ENCODE measurements at places on chromosomes 6 and 20. TPM values are rescaled to one million over a fixed set of nuclear protein-coding genes. Genes with fewer than 3 reads are reported as not detected.

SMIM28 gene
- not detected for total RNA-seq

MOG gene
- total RNA-seq = not detected

BHLHE23 gene
- not detected for total RNA-seq

ULBP3 gene
- 11.1 TPM for total RNA-seq

KCNB1 gene
- total RNA-seq = not detected

NOX3 gene
- total RNA-seq = not detected

EDN3 gene
- total RNA-seq = not detected

FAM217B gene
- 5.8 TPM for total RNA-seq

KCNK16 gene
- not detected for total RNA-seq

SOX12 gene
- total RNA-seq = 0.90 TPM

PLN gene
- not detected for total RNA-seq

NFKBIE gene
- total RNA-seq = 3.3 TPM

TENT5A gene
- total RNA-seq = 9.2 TPM

HDGFL1 gene
- not detected for total RNA-seq

HLA-DRA gene
- not detected for total RNA-seq

CLPSL2 gene
- total RNA-seq = not detected

METTL24 gene
- total RNA-seq = not detected

CLIC5 gene
- total RNA-seq = not detected

SPAG4 gene
- 9.9 TPM for total RNA-seq

SPTLC3 gene
- 4.6 TPM for total RNA-seq

SLC22A7 gene
- not detected for total RNA-seq

LIME1 gene
- 0.53 TPM for total RNA-seq

OR2H2 gene
- total RNA-seq = not detected

ABHD16B gene
- not detected for total RNA-seq

MACROD2 gene
- 1.6 TPM for total RNA-seq

BPIFB4 gene
- not detected for total RNA-seq

RNF144B gene
- total RNA-seq = 141 TPM

SALL4 gene
- total RNA-seq = 0.26 TPM

DPM1 gene
- 87.8 TPM for total RNA-seq

NRSN1 gene
- not detected for total RNA-seq

DXO gene
- total RNA-seq = 12.2 TPM

HLA-DRB5 gene
- total RNA-seq = not detected

RAMACL gene
- 1.6 TPM for total RNA-seq

SAPCD1 gene
- 1.3 TPM for total RNA-seq

CD24 gene
- 1,344 TPM for total RNA-seq

LAMA2 gene
- total RNA-seq = under 0.01 TPM

RBCK1 gene
- total RNA-seq = 202 TPM

BMP5 gene
- not detected for total RNA-seq

EFCAB8 gene
- under 0.01 TPM for total RNA-seq

LINC00237 gene
- total RNA-seq = not detected

SLC22A2 gene
- total RNA-seq = not detected

PROKR2 gene
- not detected for total RNA-seq

CLVS2 gene
- not detected for total RNA-seq

HMGN4 gene
- 94.0 TPM for total RNA-seq

SNPH gene
- total RNA-seq = 1.8 TPM
